ENCODE measurements at places on chromosomes 1 and 21.
A peak's percentile ranks its signal among the peaks of the same experiment; 100 is the strongest.

DNA sequence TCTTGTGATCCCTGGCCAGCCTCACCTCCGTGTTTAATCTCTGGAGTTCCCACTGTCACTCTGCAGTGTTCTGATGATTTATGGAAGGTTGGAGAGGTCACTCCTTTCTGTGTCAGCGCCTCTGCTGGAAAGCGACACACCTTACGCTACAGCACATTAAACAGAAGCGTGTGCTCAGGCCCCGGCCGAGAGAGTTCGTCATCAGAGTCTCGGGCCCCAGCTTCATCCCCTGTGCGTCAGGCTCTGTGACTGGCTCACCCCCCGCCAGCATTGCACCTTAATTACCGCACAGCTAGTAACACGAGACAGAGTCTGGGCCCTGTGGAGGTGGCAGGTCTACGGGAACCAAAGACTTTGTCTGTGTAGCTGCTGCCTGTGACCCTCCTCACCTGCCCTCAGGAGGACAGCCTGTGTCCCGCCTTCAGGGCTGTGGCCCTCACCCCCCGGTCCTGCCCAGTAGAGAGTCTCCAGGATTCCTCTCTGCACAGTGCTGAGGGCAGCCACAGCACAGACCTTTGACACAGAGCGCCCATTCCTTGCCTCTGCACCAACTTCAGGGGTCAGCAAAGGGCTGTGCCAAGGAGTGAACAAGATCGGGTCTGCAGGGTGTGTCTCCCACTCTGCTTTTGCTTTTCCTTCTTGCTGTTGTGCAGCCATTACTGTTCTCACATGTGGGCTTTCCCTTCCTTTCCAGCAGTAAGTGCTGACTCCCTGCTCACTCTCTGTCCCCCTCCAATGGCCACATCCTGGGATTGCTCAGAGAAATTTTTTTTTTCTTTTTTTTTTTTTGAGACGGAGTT, 157.6 kb downstream of the PGBD5 start:
- peak; percentile 58 for DNase-seq

- peak; percentile 68 for DNase-seq
Measured at GRCh38 chr21:35395728-35396127, 346.6 kb upstream of the RUNX1 start.

- no peak for DNase-seq
Measured at GRCh38 chr1:1130206-1131120, 14.6 kb upstream of the C1orf159 start.

GRCh38 chr1:198651650-198652400, 13.0 kb downstream of the PTPRC start:
- DNase-seq = peak; percentile 48

- DNase-seq = no peak
Measured at GRCh38 chr1:166184897-166185296, 18.1 kb upstream of the FAM78B start.

GRCh38 chr1:181169281-181169865, 80.9 kb downstream of the IER5 start:
- DNase-seq = no peak

GRCh38 chr1:11690397-11691301, 861 bp upstream of the DRAXIN start:
- DNase-seq = peak; percentile 8

DNA sequence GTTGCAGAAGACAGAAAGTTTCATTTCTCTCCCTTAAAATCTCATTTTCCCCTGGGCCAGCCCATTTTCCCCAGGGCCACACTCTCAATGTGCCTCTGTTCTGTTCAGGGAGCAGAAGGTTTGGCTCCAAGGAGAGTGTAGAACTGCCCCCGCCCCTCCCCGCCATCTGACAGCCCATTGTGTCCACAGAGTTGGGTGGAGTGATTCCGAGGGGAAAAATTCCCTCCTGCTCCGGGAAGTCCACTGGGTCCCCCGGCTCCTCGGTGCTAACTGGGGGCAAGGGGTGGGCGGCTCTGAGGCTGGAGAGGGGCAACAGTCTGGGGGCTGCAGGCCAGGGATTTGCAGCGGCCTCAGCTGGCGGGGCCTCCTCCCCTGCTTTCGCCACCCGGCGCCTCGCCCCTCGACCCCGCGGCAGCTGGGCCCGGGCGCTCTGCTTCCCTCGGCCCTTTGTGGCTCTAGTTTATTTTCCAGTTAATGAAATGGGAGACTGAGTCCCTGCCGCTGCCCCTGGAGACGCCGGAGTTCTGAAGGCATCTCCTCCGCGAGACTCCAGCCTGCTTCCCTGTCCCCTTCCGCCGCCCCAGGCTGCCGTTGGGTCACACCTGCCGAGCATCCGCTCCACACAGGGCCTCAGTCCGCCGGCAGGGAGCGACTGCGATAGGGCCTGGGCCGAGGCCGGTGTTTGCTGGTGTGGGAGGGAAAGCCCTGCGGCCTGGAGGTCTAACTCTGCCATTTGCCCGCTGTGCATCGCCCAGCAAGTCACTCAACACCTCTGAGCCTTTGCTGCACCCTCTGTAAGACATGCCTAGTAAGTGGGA, 14.7 kb upstream of the KIRREL1 start:
- no peak for DNase-seq

- no peak for DNase-seq
Measured at GRCh38 chr1:65844821-65845534, 52.3 kb downstream of the PDE4B start.

GRCh38 chr1:42740851-42741580, 980 bp upstream of the CLDN19 start:
- DNase-seq = no peak

GRCh38 chr1:153805886-153806719, 30.9 kb downstream of the SLC27A3 start:
- peak; percentile 57 for DNase-seq

GRCh38 chr1:47751996-47752451, 245.2 kb downstream of the TRABD2B start:
- DNase-seq = no peak

- peak; percentile 56 for DNase-seq
Measured at GRCh38 chr1:24586970-24587820, 31.3 kb downstream of the NCMAP start.

- no peak for DNase-seq
Measured at GRCh38 chr1:223350361-223350908, 13.5 kb downstream of the SUSD4 start.

DNA sequence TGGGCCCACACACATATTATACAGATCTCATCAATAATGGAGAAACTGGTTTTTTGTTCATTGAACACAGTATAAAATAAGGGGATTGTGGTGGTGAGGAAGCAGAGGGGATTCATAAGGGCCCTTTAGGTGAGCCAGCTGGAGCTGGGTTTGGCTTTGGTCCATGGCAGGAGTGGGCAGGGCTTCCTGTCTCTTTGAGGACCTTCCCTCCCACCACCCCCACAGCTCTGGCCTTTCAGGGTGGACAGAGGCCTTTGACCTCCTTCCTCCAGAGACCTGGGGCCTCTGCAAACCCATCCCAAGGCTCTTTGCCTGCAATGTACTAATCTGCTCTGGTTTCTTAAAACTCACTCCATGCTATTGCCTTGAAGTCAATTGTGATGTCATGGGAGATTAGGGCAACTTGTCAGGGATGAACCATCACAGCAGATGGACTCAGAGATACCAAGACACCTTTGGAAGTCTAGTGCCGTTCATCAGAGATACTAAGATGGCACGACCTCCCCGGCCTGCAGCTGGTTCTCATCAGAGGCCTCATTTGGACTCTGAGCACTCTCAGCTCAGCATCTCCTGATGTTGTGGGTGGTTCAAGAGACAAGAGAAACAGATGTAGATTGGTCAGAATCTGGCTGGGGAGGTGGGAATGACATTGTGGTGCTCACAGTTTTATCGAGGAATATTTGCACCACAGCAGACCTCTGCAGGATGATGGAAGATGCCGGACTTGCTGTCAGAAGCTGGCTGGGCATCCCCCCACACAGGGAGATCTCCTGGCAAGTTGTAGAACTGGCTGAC, 37.9 kb downstream of the LHX4 start:
- DNase-seq = no peak

DNA sequence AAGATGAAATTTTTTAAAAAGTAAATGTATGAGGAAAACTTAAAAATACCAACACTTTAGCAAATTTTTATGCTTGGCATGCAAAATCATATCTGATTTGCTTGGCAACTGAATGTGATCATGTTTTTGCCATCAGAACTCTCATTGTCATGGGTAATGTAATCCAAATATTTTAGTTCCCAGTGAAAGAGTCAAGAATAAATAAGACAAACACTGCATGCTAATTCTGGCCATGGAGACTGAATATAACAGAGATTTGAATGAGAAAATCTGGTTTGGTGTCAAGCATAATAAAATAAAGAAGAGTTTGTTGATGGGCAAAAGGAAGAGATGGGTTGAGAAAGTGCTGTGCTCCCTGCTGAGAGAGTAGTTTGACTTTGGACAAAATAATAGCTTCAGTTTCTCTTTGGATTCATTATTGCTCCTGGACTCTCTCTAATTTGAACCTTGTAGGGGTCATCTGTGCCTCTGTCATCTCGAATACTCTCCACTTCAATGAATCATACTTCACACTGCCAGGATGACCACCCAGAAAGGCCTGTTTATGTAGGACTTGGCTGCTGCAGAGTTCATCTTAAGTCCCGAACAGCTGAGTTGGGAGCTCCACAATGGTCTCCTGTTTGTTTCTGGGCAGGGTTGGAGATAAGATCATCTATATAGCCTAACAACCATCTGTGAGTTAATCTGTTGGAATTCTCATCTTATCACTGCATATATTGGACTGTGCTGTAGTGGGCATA, 34.4 kb downstream of the ADAMTS1 start:
- DNase-seq = no peak

Measured in MV-4-11 (cell line).